M059J (cell line): ENCODE measurements at places on chromosomes 3 and 15. TPM values are rescaled to one million over a fixed set of nuclear protein-coding genes. Genes with fewer than 3 reads are reported as not detected.

Gene TTLL13
- 0.42 TPM in 1 of 2 replicates, not detected in the other for total RNA-seq

Gene XCR1
- not detected in 2 replicates for total RNA-seq

Gene LARP6
- total RNA-seq, result 28.2 and 58.3 TPM in 2 replicates

GRCh38 chr3:114899186-114899931 lies 247.7 kb downstream of the ZBTB20 start:
- DNase-seq, result no peak

- DNase-seq, result peak; percentile 63
Measured at GRCh38 chr3:29285471-29286071, 4.7 kb downstream of the RBMS3 start.
